SHP77 (cell line): ENCODE measurements at places on chromosomes 2 and 18.

- DNase-seq, result no peak
Observed at GRCh38 chr2:232643813-232644347, 10.5 kb downstream of the EFHD1 start.

- no peak for DNase-seq
Observed at GRCh38 chr2:184468826-184469225, 129.5 kb upstream of the ZNF804A start.

DNA sequence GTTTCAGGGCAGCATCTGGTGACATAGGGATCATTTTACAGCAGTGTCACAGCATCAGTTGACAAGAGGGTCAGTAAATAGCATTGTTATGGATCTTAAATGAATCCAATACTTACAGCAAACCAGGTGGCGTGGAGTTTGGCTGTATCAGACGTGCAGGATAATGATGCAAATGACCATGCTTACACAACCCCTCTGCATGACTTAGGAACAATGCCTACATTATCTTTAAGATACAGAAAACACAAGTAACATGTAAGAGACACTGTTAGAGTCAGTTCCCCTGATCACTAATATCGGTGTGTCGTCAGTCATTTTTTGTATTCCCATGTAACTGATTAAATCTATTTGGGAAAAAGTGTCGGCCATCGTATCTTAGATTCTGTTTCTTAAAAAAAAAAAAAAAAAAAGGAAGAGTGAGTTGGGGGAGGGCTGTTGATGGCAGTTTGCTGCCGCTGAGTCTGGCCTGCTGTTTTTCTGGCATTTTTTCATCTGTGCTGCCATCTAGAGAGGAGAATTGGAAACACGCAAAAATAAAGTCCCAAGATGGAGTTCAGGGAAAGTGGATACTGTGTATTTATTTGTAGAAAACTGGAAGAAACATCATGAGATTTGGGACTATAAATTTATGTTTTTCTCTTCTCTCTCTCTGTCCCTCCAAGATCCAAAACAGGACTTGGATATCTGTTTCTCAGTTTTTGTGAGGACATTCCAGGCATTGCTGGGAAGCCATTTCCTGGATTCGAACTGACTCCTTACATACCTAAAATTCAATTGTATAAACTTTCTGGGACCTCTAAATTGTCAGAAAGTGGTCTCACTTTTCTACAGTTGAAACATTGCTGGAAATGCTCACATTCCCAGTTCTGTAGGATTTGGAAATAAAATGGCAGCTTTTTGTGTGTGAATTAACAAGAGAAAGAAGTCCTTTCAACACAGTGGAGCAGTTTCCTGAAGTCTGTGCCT lies 60.3 kb upstream of the AGPS start:
- peak; percentile 17 for DNase-seq

- DNase-seq, result no peak
Observed at GRCh38 chr2:235541838-235542549, 48.2 kb downstream of the AGAP1 start.

DNA sequence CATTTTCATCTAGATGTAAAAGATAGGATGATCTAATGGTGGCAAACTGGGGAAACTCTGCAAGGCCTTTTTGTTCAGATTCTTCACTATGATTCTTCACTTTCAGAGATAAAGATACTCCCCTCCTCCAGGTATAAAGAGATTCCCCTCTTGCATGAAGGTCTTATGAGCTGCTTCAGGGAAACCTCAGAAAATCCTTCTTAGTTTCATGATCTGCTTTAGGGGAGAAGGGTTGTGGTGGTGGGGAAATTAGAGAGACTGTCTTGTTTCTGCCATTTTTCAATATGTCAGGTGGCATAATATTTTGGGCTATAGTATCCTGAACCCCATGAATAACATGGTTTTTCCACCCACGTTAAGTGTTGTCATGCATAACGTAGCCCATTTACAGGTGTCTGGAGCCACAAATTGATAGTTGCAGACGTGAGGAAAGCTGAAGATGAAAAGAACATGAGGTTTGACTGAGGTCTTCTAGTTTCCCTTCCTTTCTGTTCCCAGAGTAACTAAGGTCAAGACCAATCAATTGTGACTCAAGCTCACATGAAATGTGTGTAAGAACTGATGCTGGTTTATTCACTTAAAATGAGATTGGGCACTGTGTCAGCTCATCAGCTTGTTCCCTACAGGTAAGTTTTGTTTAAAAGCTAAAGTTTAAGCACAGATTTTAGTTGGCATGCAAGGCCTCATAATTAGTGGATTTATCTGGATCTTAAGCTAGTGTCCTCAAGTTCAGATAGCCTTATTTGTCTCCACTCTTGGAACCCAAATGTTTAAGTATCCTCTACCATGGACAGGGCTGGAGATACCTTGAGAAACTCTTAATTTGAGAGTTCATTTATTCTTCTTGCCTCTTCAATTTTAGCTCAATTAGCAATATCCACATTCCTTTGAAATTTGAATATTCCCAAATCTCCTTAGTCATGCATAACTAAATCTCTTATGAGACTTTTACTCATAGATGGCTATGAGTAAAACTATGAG lies 304.5 kb upstream of the FANCL start:
- no peak for DNase-seq

- no peak for DNase-seq
Observed at GRCh38 chr2:157875641-157876065, 477 bp downstream of the ACVR1 start.

- no peak for DNase-seq
Observed at GRCh38 chr2:120444691-120445240, 98.8 kb downstream of the INHBB start.

DNA sequence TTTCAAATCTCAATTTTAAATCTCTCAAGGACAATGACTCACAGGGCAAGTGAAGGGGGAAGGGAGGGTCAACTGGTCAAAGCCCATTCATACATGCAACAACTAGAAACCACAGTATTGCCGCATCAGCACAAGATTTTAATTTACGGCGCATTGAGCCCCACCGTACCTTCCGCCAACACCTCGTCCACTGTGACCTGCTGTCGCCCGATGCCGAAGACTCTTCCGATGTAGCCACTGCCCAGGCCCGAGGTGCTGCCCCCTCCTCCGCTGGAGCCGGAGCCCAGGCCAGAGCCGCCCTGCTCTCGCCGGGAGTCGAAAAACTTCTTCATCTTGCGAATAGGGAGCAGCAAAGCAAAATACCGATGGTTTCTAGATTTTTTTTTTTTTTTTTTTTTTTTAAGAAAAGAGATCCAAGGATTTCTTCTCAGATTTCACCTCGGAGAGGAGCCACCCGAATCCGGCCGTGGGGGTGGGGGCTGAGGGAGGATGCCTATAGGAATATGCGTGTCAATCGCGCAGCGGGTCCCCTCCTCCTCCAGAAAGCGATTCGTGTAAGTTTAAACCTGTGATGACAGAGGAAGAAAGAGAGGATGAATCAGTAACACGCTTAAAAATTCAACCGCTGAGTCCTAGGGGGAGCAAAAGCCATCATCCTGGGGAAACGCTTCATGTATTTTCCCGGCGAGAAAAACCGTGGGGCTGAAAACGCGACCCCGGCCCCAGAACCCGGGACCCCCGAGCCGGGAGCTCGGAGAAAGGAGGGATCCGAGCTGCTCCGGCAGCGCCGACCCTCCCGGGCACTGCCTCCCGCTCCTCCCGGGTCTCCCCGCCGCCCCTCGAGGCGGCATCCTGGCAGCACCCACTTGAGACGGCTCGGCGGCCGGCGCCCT lies 584 bp downstream of the AAK1 start:
- DNase-seq, result no peak

DNA sequence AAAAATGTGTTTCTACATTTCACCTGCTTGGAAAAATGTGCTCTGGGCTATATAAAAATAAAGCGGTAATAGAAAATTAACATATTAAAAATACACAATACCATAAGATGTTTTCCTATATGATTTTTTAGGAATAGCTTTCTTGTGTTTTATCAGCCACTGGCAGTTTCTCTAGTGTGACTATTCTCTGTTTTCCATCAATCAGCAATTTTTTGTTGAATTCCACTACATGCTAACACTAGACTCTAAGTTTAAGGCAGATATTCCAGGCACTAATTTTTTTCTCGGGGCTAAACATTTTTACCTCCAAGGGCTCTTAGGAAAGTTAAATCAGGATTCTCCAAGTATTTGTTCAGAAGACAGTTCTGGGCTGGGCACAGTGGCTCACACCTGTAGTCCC lies 140.5 kb downstream of the SPHKAP start:
- no peak for DNase-seq

GRCh38 chr18:69097349-69097748 lies 299.5 kb downstream of the CCDC102B start:
- DNase-seq, result no peak

- no peak for DNase-seq
Observed at GRCh38 chr18:154151-154550, 4.2 kb upstream of the USP14 start.

- DNase-seq, result no peak
Observed at GRCh38 chr18:56541793-56542192, 96.6 kb downstream of the TXNL1 start.

DNA sequence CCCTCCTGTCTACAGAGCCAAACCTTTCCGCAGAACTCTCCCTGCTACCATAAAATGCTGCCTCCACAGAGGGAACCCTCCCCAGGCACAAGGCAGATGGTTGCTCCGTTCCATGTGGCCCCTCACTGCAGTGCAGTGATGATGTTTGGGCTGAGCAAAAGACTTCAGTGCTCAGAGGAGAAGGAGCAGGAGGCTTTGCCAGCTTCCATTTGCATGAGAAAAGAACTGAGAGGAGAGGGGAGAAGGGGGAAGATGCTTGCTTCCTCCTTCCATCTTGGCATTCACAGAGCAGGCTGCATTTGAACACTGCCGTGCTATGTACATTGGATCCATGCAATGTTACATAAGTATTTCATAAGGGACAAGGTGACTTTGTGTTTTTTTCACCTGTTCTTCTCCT lies 46.6 kb upstream of the TMEM200C start:
- no peak for DNase-seq

DNA sequence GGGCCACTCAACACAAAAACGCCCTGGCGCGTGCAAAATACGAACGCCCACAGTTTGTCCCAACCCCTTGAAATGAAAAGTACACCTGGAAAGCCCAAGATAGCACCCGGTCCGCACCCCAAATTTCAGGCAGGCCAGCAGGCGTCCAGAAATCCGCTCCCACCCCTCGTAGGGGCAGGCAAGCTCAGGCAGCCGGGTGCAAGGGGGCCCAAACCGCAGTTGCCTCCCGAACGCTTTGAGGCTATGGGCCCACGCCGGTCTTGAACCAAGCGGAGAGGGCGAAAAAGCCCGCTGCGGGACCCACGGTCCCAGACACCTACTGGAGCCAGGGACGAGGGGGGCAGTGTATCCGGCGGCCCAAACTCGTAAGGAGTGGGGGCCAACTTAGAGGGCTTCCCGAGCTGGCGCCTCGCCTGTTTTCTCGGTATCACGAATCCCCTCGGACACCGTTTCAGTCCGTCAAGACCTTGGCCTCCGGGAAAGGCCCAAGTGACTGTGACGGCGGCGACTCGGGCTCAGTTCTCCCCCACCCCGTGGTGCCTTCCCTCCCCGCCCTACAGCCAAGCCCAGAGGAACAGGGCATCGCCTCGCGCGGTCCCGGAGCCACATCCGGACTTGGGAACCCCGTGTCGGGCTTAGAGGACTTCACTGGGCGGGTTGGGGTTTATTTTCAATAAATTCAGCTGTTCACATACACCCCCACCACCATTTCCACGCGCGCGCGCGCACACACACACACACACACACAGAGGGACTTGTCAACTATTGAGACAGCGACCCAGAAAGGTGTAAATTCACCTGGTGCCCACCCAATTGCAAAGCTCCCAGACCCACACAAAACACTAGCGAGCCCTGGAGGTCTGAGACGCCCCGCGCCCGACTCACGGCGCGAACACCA lies 6.2 kb upstream of the SATB2 start:
- DNase-seq, result no peak

DNA sequence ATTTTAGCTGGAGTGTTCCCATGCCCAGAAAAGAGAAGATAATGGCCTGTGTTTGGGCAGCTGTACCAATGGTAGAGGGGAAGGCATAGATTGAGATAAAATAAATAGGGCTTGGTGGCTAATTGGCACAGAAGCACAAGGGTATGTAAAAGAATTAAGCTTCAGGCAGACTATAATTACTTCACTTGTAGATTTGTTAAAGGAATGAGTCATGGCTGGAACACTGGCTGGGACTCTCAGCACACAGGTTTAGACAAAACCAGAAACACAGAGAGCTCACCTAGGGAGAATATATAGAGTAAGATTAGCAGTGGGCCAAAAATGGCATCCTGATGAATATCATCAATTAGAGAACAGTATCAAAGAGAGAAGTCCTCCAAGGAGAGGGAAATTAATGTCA lies 198.3 kb upstream of the FIGN start:
- DNase-seq, result no peak

- peak; percentile 4 for DNase-seq
Observed at GRCh38 chr2:205915130-205915524, 170.8 kb downstream of the INO80D start.

- no peak for DNase-seq
Observed at GRCh38 chr2:130913891-130914290, 77.2 kb downstream of the ARHGEF4 start.

DNA sequence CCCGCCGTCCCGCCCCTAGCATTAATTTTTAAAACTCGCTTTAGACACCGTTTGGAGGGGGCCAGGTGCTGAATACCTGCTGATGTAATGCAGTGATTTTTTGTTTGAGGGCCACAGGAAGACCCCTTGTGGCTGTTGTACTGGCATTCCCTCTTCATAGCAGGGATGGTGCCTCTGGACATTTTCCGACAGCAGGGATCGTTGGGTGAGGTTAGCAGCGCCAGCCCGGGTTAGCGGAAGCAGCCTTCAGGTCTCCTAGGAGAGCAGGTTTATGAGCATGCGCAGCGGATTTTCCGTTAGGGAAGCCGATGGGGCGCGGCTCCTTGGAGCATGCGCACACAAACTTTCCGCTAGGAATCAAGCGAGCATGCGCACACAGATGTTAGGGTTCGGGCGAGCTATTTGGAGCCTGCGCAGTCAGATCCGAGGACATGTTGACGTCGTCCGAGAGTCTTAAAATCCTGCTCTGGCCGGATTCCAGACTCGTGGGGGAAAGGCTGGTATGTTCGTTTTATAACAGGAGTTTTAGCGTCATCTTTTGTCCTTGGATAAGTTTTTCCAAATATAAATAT lies 17.2 kb upstream of the C2orf74 start:
- DNase-seq, result peak; percentile 100

GRCh38 chr2:28206762-28207161 lies 185.9 kb upstream of the FOSL2 start:
- no peak for DNase-seq

- DNase-seq, result no peak
Observed at GRCh38 chr2:223815884-223816570, 21.4 kb downstream of the AP1S3 start.

DNA sequence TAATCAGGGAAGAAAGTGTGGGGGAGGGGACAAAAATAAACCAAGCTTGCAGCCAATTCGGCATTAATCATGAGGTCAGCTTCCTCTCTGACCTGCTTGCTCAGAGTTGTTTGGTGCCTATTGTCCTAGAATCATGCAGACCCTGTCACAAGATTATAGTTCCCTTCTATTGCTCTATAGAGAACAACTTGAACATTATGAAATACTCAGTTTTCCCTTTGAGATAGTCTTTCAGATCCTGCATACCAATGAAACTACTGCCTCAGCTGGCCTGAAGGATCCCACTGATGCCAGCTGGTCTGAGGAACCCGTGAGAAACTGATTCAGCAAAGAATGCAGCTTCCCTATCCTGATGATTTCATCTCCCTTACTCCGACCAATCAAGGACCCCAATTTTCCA lies 955 bp upstream of the BBS5 start:
- no peak for DNase-seq
